ENCODE measurements at places on chromosomes 1 and 21. TPM values are rescaled to one million over a fixed set of nuclear protein-coding genes. Genes with fewer than 3 reads are reported as not detected.

GRCh38 chr1:97942161-97943123 lies 21.6 kb upstream of the DPYD start:
- no peak for DNase-seq

DNA sequence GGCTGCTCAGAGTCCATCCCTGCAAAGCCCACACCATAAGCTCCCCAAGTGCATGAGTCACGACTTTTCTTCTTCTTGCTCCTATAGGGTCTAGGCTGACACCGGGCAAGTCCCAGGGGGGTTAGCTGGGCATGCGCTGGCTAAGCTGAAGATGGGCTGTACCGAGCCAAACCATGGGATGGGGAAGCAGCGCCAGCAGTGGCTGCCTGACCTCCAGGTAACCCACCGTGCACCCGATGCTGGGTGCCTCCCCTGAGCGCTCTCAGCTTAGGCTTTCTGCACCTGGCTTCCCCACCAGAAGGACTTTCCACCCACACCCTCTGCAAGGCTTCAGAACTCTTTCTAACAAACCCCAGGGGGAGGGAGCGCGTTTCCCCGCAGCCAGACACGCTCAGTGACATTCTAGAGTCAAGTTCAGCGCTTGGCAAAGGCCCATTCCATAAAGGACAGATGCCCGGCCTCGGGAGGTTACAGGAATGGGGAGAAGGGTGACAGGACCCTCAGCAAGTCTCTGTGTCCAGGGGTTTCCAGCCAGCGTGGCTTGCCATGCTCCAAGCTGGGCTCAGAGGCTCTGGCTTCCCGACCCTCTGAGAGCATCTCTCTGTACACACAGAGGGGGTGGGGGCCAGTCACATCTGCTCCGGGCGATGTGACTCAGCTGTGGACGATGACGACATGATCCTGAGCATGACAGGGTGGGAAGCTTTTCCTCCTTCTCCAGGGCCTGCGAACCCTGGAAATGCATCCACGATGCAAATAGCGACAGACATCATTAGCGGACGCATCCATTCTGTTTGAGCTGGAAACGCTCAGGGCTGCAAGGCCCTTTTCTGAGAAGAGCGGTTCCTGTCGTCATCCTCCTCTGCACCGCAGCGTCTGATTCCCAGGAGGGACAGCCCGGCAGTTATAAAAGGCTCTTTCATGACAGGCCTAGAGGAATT lies 107.8 kb downstream of the SIK1 start:
- DNase-seq, result no peak

DNA sequence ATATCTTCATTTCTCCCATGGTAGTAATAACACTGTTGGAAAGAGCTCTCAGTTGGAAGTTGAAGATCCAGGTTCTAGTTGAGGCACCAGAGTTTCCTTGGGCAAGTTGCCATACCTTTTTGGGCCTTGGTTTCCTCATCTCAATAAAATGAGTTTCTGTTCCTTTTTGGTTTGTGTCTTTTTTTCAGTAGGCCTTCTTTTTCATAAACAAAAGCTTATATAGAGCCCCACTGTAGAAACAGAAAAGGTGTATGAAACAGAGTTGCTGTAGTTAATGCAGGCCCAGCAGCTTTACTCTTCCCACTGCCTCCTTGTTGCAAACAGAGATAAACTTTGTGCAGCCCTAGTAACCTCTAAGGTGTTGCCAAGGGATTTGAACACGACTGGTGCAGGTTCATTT lies 41.7 kb downstream of the WNT4 start:
- no peak for DNase-seq

GRCh38 chr1:34918977-34919561 lies 10.4 kb downstream of the DLGAP3 start:
- peak; percentile 42 for DNase-seq

- no peak for DNase-seq
Observed at GRCh38 chr1:53599481-53599880, 139.5 kb downstream of the GLIS1 start.

DNA sequence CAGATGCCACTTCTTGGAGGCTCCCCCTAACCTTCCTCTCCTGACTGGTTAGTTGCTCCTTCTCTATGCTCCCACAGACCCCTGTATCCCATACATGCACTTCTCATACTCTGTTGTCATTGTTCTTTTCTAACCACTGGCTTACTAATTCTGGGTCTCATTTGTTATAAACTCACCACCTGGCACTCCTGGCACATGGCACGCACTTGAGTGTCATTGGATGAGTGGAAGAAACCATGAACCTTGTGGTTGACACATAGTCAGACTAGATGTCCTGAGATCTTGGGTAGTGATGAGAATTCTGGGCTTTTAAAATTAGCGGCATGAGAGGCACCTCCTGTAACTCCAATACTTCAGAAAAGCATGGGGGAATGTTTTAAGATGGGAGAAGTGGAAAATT lies 49.3 kb downstream of the TRIM62 start:
- DNase-seq, result no peak

- no peak for DNase-seq
Observed at GRCh38 chr1:150066328-150066727, 1.2 kb upstream of the VPS45 start.

DNA sequence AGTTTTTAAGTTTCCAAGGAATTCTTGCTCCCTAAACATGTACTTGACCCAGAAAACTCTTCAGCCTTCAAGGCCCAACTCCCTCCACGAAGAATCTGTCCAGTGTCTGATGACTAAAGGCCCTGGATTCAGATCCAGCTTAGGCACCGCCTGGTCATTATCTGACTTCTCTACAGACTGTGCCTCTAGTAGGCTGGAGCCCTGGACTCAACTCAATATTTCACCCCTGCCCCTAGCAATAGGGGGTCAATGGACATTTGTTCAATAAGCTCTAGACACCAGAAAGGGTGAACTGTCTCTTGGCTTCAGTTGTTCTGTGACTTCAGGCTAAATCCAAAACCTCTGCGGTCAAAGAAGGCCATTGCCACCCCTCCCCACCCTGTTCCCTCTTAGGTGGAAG lies 34.5 kb downstream of the NUAK2 start:
- DNase-seq, result no peak

- no peak for DNase-seq
Observed at GRCh38 chr1:44412601-44413000, 7.5 kb downstream of the RNF220 start.

GRCh38 chr1:225855503-225856300 lies 26.5 kb downstream of the TMEM63A start:
- DNase-seq, result no peak

DNA sequence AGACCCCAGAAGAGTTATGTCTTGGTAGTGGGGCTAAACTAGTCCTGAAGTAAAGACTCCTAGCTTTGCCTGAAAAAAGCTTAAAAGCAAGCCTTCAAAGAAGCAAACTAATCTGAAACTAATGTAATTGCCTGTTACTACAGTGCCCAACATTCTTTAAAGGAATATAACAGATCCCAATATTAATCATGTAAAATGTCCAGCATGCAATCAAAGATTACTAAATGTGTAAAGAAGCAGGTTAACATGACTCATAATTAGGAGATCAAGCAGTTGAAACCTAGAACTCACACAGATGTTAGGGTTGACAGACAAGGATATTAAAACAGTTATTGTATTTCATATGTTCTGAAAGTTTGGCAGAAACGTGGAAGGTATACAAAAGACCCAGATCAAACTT lies 17.8 kb downstream of the DYRK1A start:
- DNase-seq, result no peak

DNA sequence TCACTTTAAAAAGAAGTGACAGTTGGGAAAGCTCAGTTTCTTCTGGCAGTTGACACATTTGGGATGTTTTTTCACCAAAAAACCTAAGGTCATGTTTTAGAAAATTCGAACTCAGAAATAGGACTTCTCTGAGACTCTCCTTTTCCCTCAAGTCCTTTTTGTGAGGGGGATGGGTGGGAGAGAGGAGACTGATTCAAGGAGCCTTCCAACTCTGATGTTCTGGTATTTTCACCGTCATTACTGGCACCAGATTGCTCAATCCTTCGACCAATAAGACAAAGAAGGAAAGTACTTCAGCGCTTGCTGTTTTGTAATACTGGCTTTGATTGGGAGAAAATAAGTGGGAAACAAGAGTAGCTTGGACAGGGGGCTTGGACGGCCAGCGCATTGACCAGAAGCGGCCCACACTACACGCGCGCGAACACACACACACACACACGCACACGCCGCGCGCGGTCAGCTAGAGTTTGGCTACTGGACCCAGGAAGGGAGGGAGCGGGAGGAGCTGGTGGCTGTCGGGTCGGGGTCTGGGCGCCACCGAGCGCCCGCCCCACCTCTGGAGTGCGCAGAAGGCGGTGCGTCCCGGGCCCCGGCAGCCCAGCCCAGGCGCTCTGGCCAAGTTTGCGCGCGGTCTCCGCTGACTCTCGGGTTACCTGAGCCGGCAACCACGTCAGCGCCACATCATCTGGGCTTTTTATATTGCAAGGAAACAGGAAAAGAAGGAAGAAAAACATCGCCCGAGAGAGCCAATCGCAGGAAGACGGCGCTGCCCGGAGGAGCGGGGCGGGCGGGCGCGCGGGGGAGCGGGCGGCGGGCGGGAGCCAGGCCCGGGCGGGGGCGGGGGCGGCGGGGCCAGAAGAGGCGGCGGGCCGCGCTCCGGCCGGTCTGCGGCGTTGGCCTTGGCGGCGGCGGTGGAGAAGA lies at the start of gene KCNK1:
Gene KCNK1, plus strand, starts transcription at position 855 of the 921 bp plus-strand sequence. Its CDS starts 66 bp downstream, at position 921.
- peak; percentile 76 for DNase-seq

GRCh38 chr1:236287757-236288619 lies 6.2 kb upstream of the ERO1B start:
- DNase-seq, result no peak

DNA sequence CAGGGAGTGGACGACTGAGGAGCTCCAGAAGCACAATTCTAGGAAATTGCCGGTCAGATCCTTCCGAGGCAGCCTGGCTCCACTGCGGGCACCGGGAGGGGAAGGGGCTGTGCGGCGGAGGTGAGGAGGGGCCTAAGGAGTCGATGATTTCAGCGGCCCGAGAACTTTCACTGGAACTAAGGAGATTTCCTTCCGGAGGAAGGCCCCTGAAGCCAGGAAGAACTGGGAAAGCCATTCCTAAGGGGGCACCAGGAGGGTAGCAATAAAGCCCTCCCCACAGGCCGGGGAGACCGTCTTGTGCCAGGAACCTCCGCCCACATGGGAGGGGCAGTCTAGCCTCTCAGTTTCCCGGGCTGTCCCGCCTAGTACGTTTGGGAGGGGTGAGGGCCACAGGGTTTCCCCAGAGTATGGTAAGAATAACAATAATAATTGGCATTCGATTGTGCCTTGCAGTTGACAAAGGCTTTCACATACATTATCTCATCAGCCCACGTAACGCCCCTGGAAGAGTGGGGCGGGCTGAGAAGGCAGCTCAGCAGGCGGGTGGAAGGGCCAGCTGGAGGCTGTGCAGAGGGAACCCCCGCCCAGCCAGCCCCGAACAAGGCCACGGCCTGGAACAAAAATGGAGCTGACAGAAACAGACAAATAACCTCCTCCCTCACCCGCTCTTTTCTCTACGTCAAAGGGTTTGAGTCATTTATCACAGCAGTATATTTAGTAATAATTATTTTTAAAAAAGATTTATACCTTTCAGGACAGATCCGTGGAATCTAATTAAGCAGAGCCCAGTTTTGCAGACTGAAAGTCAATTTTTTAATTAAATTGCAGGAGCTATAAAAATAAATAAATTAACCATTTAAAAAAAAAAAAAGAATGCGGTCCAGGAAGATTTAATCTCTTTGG lies 19.8 kb downstream of the NPR1 start:
- no peak for DNase-seq

DNA sequence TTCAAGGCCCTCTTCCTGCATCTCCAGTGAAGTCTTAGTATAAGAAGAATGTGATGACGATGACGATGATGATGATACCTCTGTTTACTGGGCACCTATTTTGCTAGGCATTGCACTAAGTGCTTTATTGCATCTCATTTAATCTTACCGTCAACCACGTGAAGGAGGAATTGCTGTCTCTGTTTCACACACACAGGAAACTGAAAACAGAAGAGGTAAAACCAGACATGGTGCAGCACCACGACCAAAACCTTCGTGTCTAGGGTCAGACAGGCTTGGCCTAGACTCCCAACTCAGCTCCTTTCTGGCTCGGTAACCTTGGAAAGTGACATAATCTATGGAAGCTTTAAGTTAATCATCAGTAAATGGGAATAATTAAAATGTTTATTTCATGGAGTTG lies 20.7 kb upstream of the KCNA2 start:
- DNase-seq, result no peak

GRCh38 chr1:12047120-12047876 lies 15.8 kb upstream of the TNFRSF8 start:
- DNase-seq, result no peak

GRCh38 chr1:57340334-57341070 lies 83.4 kb downstream of the DAB1 start:
- DNase-seq, result no peak

GRCh38 chr1:41051022-41051421 lies 29.5 kb upstream of the SLFNL1 start:
- no peak for DNase-seq

DNA sequence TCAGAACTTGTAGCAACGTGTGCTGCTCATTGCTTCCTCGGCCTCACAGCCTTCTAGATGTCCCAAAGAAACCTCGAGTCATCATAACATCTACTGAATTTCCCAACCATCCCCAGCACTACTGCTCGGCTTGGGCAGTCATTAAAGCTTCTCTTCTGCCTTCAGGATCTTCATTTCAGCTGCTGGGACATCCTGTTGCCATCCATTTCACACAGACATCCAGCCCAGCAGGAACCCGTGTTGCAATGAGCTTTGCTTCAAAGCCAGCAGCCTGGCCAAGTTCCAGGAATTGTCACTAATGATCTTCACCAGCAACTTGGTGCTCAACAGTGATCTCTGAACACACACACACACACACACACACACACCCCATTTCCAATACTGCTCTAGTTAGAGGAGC lies 18.5 kb downstream of the WLS start:
- DNase-seq, result no peak

DNA sequence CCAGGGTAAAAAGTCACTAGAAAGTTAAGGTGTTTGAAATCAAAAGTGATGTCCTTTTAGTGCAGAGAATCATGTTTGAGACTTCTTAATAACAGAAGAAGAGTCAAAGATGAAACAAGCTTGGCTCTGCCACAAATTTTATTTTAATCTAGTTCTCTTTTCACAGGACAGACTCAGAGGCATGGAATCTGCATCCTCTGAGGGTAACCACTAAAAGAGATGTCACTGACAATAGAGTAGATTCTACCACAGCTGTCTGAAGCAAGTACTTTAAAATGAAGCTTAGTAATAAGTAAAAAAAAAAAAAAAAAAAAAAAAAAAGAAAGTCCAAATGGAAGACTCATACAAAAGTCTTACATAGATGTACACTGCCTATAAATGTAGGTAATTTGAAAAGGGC lies 519.7 kb upstream of the PRMT6 start:
- DNase-seq, result no peak

DNA sequence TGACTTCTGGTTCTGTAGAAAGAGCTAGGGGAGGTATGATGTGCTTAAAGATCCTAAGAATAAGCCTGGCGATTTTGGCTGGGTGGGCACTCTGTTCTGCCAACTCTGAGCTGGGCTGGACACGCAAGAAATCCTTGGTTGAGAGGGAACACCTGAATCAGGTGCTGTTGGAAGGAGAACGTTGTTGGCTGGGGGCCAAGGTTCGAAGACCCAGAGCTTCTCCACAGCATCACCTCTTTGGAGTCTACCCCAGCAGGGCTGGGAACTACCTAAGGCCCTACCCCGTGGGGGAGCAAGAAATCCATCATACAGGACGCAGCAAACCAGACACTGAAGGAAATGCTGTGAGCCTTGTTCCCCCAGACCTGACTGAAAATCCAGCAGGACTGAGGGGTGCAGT lies 93.3 kb downstream of the PAPPA2 start:
- DNase-seq, result no peak

The AK5 gene
- total RNA-seq, result 3.4 TPM

The ERICH3 gene
- total RNA-seq, result 0.29 TPM

The CD160 gene
- total RNA-seq, result not detected

The MPZL1 gene
- 103 TPM for total RNA-seq

The CRP gene
- not detected for total RNA-seq

The NUP210L gene
- not detected for total RNA-seq

The KLF18 gene
- total RNA-seq, result not detected

The MPZ gene
- 3.6 TPM for total RNA-seq

The OR2T29 gene
- not detected for total RNA-seq

The MYBPHL gene
- 0.48 TPM for total RNA-seq

Data from type B pancreatic cell (in vitro differentiated cells).